ENCODE measurements at places on chromosomes 2 and 18. TPM values are rescaled to one million over a fixed set of nuclear protein-coding genes. Genes with fewer than 3 reads are reported as not detected.

TSPYL6 gene
- not detected for total RNA-seq

FAM210A gene
- 9.4 TPM for total RNA-seq

HOXD1 gene
- 2.5 TPM for total RNA-seq

SCYGR2 gene
- total RNA-seq: not detected

SNTG2 gene
- 1.8 TPM for total RNA-seq

DNA sequence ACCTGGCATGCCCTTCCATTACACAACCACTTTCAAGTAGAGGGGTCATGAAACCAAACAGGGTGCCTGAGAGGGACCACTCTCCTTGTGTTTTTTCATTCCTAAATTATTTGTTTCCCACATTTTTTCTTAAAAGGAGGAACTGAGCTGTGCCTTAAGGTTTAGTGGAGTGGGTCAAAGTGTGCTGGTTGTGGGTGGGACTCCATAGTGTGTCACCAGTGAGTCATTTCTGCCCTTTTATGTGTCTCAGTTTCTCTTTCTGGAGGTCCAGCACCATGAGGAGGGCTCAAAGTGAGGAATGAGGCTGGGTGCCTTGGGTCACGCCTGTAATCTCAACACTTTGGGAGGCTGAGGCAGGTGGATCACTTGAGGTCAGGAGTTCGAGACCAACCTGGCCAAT lies 37.8 kb downstream of the COMMD1 start:
- H3K36me3 ChIP-seq: no peaks in the 10 kb centered on the region
- no peak overlapping the region for H3K27ac ChIP-seq
- no peaks in the 10 kb centered on the region for H3K27me3 ChIP-seq
- no peaks in the 10 kb centered on the region for H3K4me1 ChIP-seq

DNA sequence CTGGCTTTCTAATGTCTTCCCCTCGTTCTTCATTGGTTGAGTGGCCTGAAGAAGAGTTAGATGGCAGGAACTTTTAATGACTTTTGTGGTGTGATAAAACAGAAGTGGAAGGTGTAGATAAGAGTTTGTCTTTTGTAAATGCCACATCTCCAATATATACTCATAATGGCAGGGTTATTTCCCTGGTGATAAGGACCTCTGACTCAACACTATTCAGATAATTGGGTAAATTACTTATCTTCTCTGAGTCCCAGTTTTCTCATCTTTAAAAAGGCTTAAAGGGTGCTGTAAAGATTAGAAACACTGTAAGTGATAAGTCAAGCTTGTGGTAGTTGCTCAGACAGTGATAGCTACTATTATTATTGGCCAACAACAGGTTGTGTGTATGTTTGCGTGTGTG lies 9.5 kb downstream of the KLHL14 start:
- H3K4me3 ChIP-seq: no peak overlapping the region
- H3K27me3 ChIP-seq: no peaks in the 10 kb centered on the region
- no peak for DNase-seq
- H3K4me1 ChIP-seq: no peaks in the 10 kb centered on the region
- H3K27ac ChIP-seq: no peak overlapping the region

DNA sequence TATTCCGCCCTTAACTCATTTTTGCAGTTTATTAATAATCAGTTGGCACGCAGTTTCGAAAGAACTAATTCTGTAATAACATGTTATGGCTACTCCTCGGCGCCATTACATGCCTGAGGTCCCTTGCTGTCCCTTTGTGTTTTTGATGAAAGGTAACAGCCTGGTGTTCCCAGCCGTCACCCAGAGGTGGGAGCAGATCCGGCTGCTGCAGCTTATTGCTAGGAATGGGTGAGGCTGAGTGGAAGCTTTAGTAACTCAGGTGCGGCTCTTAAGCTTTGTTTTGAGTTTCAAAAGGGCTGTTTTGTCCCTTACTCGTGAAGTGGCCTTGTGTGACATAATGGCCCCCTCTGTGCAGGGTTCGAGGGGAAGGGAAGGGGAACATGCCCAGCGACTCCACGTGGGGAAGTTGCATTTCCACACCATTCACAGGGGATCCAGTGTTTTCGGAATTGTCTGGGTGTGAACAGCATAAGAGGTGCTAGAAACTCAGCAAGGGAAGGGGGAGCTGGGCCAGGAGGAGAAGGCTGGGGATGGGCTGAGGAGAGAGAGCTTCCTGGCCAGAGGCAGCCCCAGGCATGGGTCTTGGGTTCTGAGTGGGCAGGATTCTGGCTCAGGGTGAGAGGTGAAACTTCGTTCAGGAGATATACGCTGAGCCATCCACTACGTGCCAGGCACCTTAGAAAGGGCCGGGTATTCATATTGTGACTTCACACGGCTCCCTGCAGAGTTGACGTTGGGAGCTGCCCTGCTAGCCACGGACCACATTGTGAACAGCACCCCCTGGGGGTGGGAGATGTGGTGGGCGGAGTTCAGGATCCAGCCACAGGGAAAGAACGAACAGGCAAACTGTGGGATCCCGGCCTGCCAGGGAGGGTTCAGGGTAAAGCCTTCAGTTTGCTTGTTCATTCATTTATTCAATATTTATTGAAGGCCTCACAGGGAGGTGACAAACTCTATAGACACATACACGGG lies 84.4 kb downstream of the TGOLN2 start:
- H3K4me1 ChIP-seq: peaks cover 7% of the 10 kb centered on the region
- peak; percentile 50 for DNase-seq
- H3K27ac ChIP-seq: no peak overlapping the region
- no peaks in the 10 kb centered on the region for H3K27me3 ChIP-seq
- no peak overlapping the region for H3K4me3 ChIP-seq

- no peaks in the 10 kb centered on the region for H3K27me3 ChIP-seq
- H3K4me3 ChIP-seq: no peak overlapping the region
- H3K4me1 ChIP-seq: peaks cover 13% of the 10 kb centered on the region
- H3K27ac ChIP-seq: no peak overlapping the region
Observed at GRCh38 chr2:65403529-65403915, 28.9 kb downstream of the SPRED2 start.

DNA sequence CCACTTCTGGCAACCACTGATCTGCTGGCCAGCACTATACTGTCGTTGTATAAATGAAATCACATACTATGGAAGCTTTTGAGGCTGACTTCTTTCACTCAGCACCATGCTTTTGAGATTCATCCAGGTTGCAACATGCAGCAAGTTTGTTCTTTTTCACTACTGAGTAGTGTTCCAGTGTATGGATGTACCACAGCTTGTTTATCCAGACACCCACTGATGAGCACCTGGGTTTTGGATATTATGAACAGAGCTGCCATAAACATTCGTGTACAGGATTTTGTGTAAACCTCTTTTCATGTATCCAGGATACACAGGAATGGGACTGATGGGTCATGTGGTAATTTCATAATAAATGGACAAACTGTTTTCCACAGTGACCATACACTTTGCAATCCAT lies 10.7 kb downstream of the ERCC3 start:
- no peaks in the 10 kb centered on the region for H3K4me1 ChIP-seq
- DNase-seq: no peak
- peaks cover 34% of the 10 kb centered on the region for H3K36me3 ChIP-seq
- H3K27me3 ChIP-seq: no peaks in the 10 kb centered on the region
- no peak overlapping the region for H3K4me3 ChIP-seq
- no peak overlapping the region for H3K27ac ChIP-seq

- H3K4me1 ChIP-seq: peaks cover 70% of the 10 kb centered on the region
- H3K4me3 ChIP-seq: no peak overlapping the region
- no peak for DNase-seq
- peaks cover 13% of the 10 kb centered on the region for H3K36me3 ChIP-seq
Observed at GRCh38 chr2:205768815-205769494, 86.7 kb downstream of the NRP2 start.

- H3K27me3 ChIP-seq: peaks cover 6% of the 10 kb centered on the region
- H3K27ac ChIP-seq: no peak overlapping the region
- DNase-seq: no peak
Observed at GRCh38 chr18:57794951-57795728, 8.0 kb downstream of the ATP8B1 start.

DNA sequence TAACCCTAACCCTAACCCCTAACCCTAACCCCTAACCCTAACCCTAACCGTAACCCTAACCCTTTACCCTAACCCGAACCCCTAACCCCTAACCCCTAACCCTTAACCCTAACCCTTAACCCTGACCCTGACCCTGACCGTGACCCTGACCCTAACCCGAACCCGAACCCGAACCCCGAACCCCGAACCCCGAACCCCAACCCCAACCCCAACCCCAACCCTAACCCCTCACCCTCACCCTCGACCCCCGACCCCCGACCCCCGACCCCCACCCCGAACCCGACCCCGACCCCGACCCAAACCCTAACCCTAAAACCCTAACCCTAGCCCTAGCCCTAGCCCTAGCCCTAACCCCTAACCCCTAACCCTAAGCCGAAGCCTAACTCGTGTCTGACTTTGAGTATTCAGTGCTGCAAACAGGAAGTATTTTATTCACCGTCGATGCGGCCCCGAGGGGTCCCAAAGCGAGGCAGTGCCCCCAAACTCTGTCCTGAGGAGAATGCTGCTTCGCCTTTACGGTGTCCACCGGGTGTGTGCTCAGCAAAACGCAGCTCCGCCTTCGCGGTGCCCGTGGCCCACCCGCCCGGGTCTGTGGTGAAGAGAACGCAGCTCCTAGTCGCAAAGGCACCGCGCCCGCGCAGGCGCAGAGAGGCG lies 36.0 kb downstream of the FAM110C start:
- DNase-seq: peak; percentile 53
- no peak overlapping the region for H3K27ac ChIP-seq

DNA sequence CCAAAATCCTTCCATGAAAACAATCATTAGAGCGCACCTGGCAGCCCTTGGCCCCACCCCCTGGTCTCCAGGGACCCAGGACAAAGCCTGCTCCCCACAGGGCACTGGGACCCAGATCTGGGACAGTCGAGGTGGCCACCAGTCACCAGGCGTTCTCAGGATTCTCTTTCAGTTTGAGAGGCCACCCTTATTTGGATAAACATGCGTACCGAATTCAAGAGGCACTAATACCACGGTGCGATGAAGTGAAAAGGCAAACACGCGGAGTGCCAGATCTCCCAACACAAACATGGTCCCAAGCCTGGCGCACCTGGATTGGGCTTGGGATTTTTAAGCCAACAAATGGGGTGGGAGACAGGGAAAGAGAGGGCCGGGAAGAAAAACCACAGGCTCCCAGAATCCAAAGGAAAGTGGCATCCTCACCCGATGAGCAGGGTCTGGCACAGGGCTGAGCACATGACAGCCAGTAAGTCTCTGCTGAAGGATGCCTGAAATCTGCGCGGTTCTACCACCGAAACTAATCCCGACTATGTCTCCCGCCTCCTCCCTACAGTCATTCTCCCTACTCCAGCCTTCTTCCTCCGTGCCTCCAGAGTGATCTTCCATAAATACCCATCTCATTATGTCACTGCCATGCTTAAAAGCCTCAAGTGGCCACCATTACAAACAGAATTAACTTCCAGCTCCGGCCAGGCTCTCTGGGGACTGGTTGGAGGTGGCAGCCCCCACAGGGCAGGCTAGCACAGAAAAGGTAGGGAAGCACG lies 60.9 kb upstream of the KLHL29 start:
- no peaks in the 10 kb centered on the region for H3K36me3 ChIP-seq
- H3K4me3 ChIP-seq: no peak overlapping the region
- no peak overlapping the region for H3K27ac ChIP-seq
- peaks cover 1% of the 10 kb centered on the region for H3K4me1 ChIP-seq
- DNase-seq: no peak

GRCh38 chr18:75255094-75255493 lies 44.5 kb downstream of the TSHZ1 start:
- H3K4me1 ChIP-seq: peaks cover 28% of the 10 kb centered on the region
- H3K36me3 ChIP-seq: no peaks in the 10 kb centered on the region
- H3K27me3 ChIP-seq: no peaks in the 10 kb centered on the region
- no peak for DNase-seq
- no peak overlapping the region for H3K27ac ChIP-seq

DNA sequence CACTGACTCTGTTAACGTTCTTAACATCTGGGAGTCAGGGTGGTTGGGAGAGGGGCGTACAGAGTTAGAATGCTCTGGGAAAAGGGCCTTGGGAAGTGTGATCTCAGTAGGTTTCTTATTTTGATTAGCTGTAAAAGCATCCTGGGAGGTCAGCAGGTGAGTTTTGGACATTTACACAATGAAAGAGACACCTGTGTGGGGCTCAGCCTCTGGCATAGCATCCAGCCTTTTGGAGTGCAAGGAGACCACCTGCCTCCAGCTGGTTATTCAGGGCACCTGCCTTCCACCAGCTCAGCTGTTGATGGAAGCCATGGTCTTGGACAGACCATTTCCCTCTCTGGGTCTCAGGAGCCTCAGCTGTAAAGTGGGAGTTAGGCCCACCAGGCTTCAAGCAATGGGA lies 49.7 kb downstream of the ACAA2 start:
- no peak for DNase-seq
- no peaks in the 10 kb centered on the region for H3K36me3 ChIP-seq
- H3K27ac ChIP-seq: no peak overlapping the region
- no peaks in the 10 kb centered on the region for H3K27me3 ChIP-seq

GRCh38 chr2:55111570-55112228 lies 61.4 kb upstream of the RTN4 start:
- H3K27ac ChIP-seq: peak overlapping the region; percentile 42
- no peaks in the 10 kb centered on the region for H3K27me3 ChIP-seq
- peaks cover 18% of the 10 kb centered on the region for H3K4me1 ChIP-seq
- H3K36me3 ChIP-seq: no peaks in the 10 kb centered on the region
- no peak overlapping the region for H3K4me3 ChIP-seq

GRCh38 chr2:43832457-43832856 lies 6.2 kb downstream of the ABCG5 start:
- peaks cover 4% of the 10 kb centered on the region for H3K27me3 ChIP-seq
- H3K4me3 ChIP-seq: no peak overlapping the region
- DNase-seq: peak; percentile 49

DNA sequence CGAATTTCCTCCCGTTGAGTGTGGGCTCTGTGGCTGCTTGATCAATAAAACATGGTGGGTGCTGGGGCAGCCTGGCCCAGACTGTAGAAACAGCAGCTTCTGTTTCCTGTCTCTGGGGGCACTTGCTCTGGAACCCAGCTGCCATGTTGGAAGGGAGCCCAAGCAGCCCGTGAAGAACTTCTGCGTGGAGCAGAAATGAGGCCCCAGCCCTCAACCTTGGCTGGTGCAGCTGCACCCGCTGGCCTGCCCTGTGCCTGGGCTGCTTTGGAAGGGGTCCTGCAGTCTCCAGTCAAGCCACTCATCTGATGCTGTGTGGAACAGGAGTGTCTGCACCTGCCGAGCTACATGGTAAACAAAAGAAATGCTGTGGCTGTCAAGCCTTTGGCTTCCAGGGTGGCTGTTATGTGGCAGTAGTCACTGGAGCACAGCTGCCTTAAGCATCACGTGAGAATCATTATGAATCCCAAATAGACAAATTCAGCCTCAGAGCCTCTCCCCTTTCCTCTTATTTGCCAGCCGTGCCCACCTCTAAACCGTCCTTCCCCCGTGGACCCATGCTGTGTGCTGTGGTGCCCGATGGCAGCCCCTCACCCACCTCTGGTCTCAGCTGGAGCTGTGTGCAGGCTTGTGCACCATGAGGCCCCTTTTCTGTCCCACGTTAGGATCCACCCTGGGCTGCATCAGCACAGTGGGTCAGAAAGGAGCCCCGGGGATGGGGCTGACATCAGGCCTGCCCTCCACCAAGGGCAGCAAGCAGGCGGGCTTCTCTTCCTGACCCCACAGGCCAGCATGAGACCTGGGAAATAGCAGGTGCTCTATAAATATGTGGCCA lies 134.0 kb upstream of the HDAC4 start:
- H3K4me1 ChIP-seq: no peaks in the 10 kb centered on the region
- no peaks in the 10 kb centered on the region for H3K36me3 ChIP-seq
- no peak overlapping the region for H3K27ac ChIP-seq
